ENCODE measurements at places on chromosomes 2 and 18.

- DNase-seq = no peak
Measured at GRCh38 chr2:211836409-211836808, 702.2 kb downstream of the ERBB4 start.

DNA sequence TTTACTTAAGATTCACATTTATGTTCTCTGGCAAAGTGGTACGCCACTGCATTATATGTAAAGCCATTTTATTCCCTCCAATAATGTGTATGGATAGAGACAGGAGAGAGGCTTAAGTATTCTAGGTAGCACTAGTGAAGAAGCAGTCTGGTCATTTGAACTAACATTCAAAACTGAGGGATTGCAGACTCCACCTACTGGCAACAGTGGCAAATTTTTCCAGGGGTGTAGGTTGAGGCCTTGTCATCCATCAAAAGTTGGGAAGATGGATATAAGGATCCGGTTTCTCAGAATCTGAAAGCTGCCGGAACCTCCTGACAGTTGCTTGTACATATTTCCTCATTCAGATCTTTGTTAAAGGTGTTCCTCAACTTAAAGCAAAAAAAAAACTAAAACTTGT is 465.5 kb upstream of the FSHR start:
- DNase-seq = no peak

GRCh38 chr2:184551626-184552025 is 46.7 kb upstream of the ZNF804A start:
- no peak for DNase-seq

DNA sequence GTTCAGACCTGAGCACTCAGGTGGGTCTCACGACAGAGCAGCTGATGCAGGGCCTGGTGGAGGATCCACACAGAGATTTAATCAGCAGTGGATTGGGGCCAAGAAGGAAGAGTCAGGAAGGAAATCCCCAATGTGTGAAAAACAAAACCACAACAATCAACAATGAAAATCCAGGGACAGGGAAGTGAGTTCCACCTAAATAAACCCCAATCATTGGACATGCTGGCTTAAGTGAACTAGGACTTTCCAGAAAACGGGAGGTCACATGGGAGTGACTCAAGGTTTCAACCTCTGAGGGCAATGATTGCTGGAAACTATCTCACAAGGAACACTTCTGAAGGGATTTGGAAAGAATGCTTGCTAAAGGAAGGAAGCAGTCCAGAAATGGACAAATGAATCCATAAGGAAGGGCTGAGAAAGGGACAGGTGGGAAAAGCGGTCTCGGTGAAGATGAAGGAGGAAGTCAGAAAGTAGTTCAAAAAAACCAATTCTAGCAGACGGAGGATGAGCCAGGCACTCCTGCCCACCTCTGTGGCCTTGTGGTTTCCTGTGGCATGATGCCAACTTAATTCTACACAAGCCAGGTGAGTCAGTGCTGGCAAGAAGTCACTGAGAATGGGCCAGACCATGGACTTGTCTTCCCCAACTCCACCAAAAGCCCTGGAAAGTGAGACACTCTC is 15.4 kb upstream of the XDH start:
- DNase-seq = peak; percentile 7

GRCh38 chr18:47870605-47871004 is 59.9 kb downstream of the SMAD2 start:
- DNase-seq = no peak

GRCh38 chr2:715854-716560 is 38.8 kb upstream of the TMEM18 start:
- no peak for DNase-seq

- no peak for DNase-seq
Measured at GRCh38 chr2:221343524-221343923, 228.6 kb downstream of the EPHA4 start.

GRCh38 chr2:177058747-177059146 is 153.8 kb upstream of the HNRNPA3 start:
- no peak for DNase-seq

DNA sequence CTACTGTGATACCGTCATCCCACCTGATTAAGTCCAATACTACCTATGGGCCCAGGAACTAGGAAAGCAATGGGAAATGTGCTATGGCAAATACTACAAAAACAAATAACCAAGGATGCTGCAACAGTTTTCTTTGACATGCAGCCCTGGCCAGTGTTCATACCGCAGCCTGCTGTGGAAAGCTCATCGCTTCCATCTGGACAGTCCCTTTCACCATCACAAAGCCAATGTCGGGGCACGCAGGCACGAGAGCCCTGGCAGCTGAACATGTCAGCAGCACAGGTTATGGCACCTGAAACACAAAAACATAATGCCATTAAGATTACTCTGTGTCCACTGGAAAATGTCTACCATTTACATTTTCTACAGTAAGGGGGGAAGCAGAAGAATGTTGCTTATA is 1621.1 kb downstream of the LRP1B start:
- no peak for DNase-seq

All from activated T-cell treated with anti-CD3 and anti-CD28 coated beads, Interleukin-2, amount 50 U/mL, for 4 hours (primary cell).